ENCODE measurements at places on chromosomes 12 and 14. TPM values are rescaled to one million over a fixed set of nuclear protein-coding genes. Genes with fewer than 3 reads are reported as not detected.

Gene ALG10B
- total RNA-seq, result 2.9 TPM

Gene PRMT5
- total RNA-seq, result 56.3 TPM

Gene KLRC1
- not detected for total RNA-seq

Gene PCED1B
- total RNA-seq, result 0.29 TPM

Gene DPPA3
- total RNA-seq, result not detected

DNA sequence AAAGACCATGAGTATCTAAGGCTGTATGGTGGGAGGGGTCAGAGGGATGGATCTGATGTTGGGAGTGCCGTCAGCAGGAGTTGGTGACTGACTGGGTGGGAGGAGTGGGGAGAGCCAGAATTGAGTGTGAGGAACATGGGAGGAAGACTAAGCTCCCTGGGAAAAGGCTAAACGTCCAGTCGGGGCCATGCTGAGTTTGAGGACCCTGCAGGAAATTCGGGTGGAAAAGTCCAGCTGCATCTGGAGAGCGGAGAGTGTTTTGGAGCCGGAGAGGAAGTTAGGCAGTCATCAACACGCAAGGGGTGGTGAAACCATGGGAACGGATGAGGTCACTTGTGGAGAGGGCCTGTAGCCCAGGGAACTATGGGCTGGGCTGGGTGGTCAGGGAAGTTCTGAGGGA is 60.9 kb downstream of the ELK3 start:
- peak overlapping the region; percentile 61 for H3K27ac ChIP-seq
- no peak overlapping the region for H3K4me3 ChIP-seq
- no peaks in the 10 kb centered on the region for H3K27me3 ChIP-seq

DNA sequence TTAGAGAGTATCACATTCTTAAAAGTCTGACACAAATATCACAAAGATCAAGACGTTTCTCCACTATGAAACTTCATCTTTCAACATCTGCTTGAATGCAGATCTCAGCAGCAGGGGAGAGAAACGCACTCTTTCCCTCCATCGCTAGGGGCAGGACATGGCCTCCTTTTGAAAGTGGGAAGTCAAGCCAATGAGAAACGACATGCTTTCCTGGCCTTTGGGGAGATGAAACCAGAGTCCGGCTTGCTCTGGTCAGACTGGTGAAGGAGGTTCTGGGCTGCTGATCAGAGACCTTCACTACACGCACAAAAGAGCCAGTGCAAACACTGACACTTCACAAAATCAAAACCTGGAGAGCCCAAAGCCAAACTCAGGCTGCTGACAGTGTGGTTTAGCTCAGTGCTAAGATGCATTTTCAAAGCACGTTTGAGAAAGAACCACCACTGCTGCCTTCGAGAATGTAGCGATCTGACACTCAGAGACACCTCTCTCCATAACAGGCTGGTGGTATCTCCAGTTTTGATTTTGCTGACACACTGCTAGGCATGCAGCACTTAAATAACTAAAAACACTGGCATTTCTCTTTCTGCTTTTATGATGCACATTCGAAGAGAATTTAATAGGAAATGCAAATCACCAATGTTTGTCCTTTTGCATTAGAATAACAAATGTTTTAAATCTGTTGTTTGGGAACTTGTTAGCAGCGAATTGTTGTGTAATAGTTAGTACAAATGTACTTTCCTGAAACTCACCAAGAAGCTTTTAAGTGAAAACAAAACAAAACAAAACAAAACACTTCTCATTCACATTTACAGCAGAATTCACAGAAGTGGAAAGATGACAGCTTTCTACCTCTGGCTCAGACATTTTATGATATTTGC is 93.9 kb upstream of the OVCH1 start:
- no peaks in the 10 kb centered on the region for H3K36me3 ChIP-seq
- peaks cover 8% of the 10 kb centered on the region for H3K4me1 ChIP-seq
- H3K27ac ChIP-seq, result no peak overlapping the region
- peak overlapping the region; percentile 27 for H3K4me3 ChIP-seq
- no peaks in the 10 kb centered on the region for H3K27me3 ChIP-seq

DNA sequence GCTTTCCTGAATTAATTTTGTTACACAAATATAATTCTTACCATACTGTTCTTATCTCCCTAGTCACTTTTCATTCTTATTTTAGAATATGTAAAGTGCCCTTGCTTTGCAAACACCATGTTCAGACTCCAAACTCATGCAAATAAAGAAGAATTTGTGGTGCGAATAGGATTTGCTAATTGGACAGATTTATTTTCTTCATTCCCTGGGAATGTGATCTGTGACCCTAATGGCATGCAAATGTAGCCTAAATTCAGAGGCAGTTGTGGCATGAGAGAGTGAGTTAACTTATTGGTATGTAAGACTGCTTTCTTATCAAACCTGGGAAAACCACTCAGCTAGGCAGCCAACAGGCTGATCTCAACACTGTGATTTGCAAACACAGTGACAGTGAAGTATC is 10.0 kb downstream of the CAPZA3 start:
- no peaks in the 10 kb centered on the region for H3K27me3 ChIP-seq
- no peak for DNase-seq
- H3K36me3 ChIP-seq, result no peaks in the 10 kb centered on the region
- peak overlapping the region; percentile 81 for H3K27ac ChIP-seq

GRCh38 chr14:96538097-96538989 is 36.2 kb downstream of the PAPOLA start:
- no peak for DNase-seq
- H3K36me3 ChIP-seq, result peaks cover 23% of the 10 kb centered on the region
- no peaks in the 10 kb centered on the region for H3K4me1 ChIP-seq
- H3K27me3 ChIP-seq, result no peaks in the 10 kb centered on the region

GRCh38 chr12:120618954-120619615 is 21.3 kb upstream of the CABP1 start:
- H3K27ac ChIP-seq, result no peak overlapping the region
- no peak overlapping the region for H3K4me3 ChIP-seq
- H3K36me3 ChIP-seq, result no peaks in the 10 kb centered on the region
- no peaks in the 10 kb centered on the region for H3K4me1 ChIP-seq

DNA sequence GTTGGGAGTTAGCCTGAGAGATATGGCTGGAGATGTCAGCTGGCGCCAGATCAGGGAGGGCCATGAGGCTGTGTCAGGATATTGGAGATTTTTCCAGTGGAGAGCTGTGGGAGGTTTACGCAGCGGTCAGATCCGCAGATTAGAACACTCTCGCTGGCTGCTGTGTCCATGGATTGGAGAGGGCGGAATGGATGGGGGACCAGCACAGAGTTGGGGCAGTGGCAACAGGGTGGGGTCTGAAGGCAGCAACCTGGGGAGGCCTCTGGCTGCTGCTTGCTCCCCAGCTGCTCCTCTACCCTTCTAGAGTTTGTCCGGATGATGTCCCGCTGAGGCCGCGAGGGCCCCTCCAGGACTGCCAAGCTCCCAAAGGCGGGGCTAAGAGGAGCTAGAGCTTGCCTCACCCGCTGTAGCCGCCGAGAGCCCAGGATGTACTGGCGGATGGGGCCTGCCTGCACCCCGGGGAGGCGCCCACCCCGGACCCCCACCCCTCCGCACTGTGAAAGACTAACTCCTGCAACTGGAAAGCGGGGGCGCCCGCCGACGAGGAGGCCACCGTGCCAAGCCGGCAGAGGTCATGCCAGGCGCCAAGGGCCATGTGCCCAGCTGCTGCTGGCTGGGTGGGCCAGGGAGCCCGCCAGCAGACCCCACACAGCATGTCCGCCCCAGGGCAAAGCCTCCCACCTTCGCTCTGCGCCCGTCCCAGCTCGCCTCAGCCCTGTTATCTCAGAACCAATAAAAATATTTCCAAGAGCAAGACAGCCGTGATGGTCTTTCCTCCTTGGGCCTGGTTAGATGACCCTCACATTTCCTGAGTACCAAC is 20.2 kb upstream of the MLEC start:
- H3K4me3 ChIP-seq, result no peak overlapping the region
- H3K36me3 ChIP-seq, result no peaks in the 10 kb centered on the region
- no peaks in the 10 kb centered on the region for H3K4me1 ChIP-seq

DNA sequence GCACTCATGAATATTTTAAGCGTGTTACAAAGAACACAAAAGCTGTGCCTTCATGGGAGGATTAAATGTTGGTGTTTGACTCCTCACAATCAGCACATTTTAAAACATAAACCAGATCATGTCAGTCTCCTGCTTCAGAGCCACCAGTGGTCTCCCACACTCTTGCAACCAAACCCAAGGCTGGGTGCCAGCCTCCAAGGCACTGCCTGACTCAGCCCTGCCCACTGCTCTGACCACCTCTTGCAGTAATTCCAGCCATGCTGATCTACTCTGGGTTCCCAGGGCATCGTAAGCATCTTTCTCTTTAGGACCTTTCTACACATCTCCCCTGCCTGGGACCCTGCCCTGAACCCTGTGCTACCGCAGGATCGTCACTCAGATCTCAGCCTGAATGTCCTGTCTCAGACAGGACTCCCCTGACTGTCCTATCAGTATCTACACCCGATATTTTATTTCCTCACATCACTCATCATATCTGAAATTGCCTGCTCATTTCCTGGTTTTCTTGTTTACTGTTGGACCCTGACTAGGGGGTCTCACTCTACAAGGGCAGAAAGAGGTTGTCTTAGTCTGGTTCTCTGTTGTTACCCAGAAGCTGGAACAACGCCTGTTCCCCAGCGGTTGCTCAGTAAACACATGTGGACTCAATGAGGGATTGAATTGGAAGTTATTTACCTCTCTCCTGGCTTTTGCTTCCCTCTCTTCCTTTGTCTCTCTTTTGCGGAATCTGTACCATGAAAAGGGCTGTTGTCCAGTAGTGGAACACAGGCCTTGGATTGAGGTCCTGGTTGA is 449.8 kb downstream of the RAD51B start:
- no peaks in the 10 kb centered on the region for H3K4me1 ChIP-seq
- DNase-seq, result no peak
- no peak overlapping the region for H3K4me3 ChIP-seq
- no peak overlapping the region for H3K27ac ChIP-seq
- H3K36me3 ChIP-seq, result no peaks in the 10 kb centered on the region
- H3K27me3 ChIP-seq, result no peaks in the 10 kb centered on the region

DNA sequence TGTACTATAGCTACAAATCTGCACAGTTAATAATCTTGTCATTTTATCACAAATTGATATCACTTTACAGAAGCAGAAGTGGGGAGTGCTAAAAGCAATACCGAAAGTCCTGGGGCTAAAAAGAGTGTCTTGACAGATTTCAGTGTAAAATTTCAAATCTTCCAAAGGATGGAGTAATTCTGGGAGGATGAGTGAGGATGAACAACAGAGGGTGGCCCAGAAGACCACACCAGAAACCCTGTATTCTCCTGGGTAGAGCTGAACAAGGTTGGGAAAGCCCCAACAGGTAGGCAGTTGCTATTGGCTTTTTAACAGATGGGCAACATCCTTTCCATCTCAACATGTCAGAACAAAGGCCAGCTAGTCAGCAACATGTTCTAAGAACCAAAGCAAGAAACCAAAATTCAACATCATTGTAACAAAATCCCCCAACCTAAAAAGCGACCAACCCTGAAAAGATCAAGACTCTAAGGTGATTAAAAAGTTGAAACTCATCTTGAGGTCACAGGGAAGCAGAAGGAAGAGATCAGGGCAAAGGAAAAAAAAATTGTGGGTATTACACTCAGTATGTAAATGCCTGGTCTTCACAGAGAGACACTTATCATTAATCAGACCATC is 38.8 kb downstream of the CBX5 start:
- H3K4me1 ChIP-seq, result no peaks in the 10 kb centered on the region
- H3K36me3 ChIP-seq, result peaks cover 59% of the 10 kb centered on the region
- H3K4me3 ChIP-seq, result no peak overlapping the region
- no peaks in the 10 kb centered on the region for H3K27me3 ChIP-seq
- H3K27ac ChIP-seq, result no peak overlapping the region

GRCh38 chr12:21980544-21980943 is 39.3 kb upstream of the ABCC9 start:
- no peak overlapping the region for H3K4me3 ChIP-seq
- no peaks in the 10 kb centered on the region for H3K27me3 ChIP-seq
- H3K27ac ChIP-seq, result no peak overlapping the region
- no peaks in the 10 kb centered on the region for H3K36me3 ChIP-seq
- no peaks in the 10 kb centered on the region for H3K4me1 ChIP-seq
- peak; percentile 35 for DNase-seq

GRCh38 chr12:43306066-43306465 is 245.9 kb downstream of the ADAMTS20 start:
- H3K4me1 ChIP-seq, result peaks cover 36% of the 10 kb centered on the region
- no peaks in the 10 kb centered on the region for H3K27me3 ChIP-seq
- H3K36me3 ChIP-seq, result no peaks in the 10 kb centered on the region
- peak; percentile 89 for DNase-seq

DNA sequence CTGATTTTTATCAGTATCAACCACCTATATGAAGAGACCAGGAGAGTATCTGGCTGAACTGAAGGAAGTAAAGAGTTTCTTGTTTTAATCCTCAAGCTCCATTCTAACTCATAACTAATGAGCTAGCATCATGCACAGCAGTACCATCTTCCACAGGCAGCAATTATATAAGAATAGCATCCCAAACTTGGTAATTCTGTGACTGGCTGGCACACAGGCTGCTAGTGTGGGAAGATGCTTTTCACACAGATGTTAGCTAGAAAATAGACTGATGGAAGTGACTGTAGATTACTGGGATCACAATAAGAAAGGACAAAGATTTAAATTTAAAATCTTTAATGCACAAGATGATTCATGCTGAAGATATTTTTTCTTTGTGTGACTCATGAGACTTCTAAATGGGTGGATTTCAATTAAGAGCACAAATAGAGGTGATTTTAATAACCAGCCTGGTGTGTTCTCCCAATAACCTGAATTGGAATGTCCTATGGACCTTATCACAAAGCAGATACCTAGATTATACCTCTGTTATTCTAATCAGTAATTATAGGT is 417.7 kb upstream of the ATXN7L3B start:
- DNase-seq, result no peak
- no peak overlapping the region for H3K27ac ChIP-seq
- H3K4me1 ChIP-seq, result no peaks in the 10 kb centered on the region
- no peak overlapping the region for H3K4me3 ChIP-seq
- H3K27me3 ChIP-seq, result no peaks in the 10 kb centered on the region
- no peaks in the 10 kb centered on the region for H3K36me3 ChIP-seq

- H3K4me1 ChIP-seq, result peaks cover 11% of the 10 kb centered on the region
- H3K4me3 ChIP-seq, result peak overlapping the region; percentile 74
- H3K36me3 ChIP-seq, result no peaks in the 10 kb centered on the region
Measured at GRCh38 chr14:58151133-58152013, 640 bp downstream of the ARMH4 start.

GRCh38 chr12:15558915-15559528 is 230.2 kb downstream of the EPS8 start:
- H3K36me3 ChIP-seq, result no peaks in the 10 kb centered on the region
- no peaks in the 10 kb centered on the region for H3K27me3 ChIP-seq
- peak; percentile 8 for DNase-seq
- no peak overlapping the region for H3K4me3 ChIP-seq
- peak overlapping the region; percentile 41 for H3K27ac ChIP-seq
